ENCODE measurements at places on chromosomes 5 and 9. TPM values are rescaled to one million over a fixed set of nuclear protein-coding genes. Genes with fewer than 3 reads are reported as not detected.

SLC9A3 gene
- total RNA-seq = 1.7 TPM

SPATA31E1 gene
- total RNA-seq = not detected

CSF2 gene
- 4.9 TPM for total RNA-seq

PCDHB6 gene
- total RNA-seq = not detected

SH3RF2 gene
- not detected for total RNA-seq

SLC46A2 gene
- total RNA-seq = not detected

CBY3 gene
- total RNA-seq = 0.59 TPM

TMEM267 gene
- 13.9 TPM for total RNA-seq

SHC3 gene
- total RNA-seq = not detected

BSPRY gene
- total RNA-seq = 7.2 TPM

GPR150 gene
- total RNA-seq = 0.58 TPM

TICAM2 gene
- total RNA-seq = 1.8 TPM

OR1J2 gene
- not detected for total RNA-seq

IFNA2 gene
- not detected for total RNA-seq

PRUNE2 gene
- total RNA-seq = 1.3 TPM

TMEM171 gene
- total RNA-seq = not detected

UNC5A gene
- not detected for total RNA-seq

ZNF367 gene
- 36.3 TPM for total RNA-seq

ELAVL2 gene
- not detected for total RNA-seq

ZNF169 gene
- total RNA-seq = 8.9 TPM

ZNG1E gene
- total RNA-seq = 43.4 TPM

CNTNAP3B gene
- total RNA-seq = not detected

FAM221B gene
- total RNA-seq = not detected

RIC1 gene
- total RNA-seq = 18.4 TPM

GRXCR2 gene
- not detected for total RNA-seq

NME5 gene
- total RNA-seq = not detected

ANXA2R gene
- 14.5 TPM for total RNA-seq

AHRR gene
- 56.8 TPM for total RNA-seq

OBP2B gene
- not detected for total RNA-seq

COL23A1 gene
- 0.18 TPM for total RNA-seq

NR6A1 gene
- total RNA-seq = 1.2 TPM

DMGDH gene
- 0.33 TPM for total RNA-seq

STKLD1 gene
- 1.4 TPM for total RNA-seq

ENTPD8 gene
- not detected for total RNA-seq

ACO1 gene
- 9.9 TPM for total RNA-seq

MSMP gene
- not detected for total RNA-seq

CARD6 gene
- 2.6 TPM for total RNA-seq

ERAP2 gene
- total RNA-seq = 105 TPM

GPR151 gene
- total RNA-seq = not detected

All from activated CD8-positive, alpha-beta memory T cell treated with anti-CD3 and anti-CD28 coated beads, Interleukin-2, amount 10 ng/mL, durations not matched to agents 7 days and 5 days (primary cell).